Activated CD4-positive, alpha-beta memory T cell treated with anti-CD3 and anti-CD28 coated beads for 36 hours (primary cell): ENCODE measurements at places on chromosomes 2 and 18.

GRCh38 chr2:218002845-218003180 lies at the start of gene TNS1:
Gene TNS1, minus strand, starts transcription at chr2:218002995. Its CDS starts 123 bp downstream, at chr2:218002872.
- DNase-seq: no peak

DNA sequence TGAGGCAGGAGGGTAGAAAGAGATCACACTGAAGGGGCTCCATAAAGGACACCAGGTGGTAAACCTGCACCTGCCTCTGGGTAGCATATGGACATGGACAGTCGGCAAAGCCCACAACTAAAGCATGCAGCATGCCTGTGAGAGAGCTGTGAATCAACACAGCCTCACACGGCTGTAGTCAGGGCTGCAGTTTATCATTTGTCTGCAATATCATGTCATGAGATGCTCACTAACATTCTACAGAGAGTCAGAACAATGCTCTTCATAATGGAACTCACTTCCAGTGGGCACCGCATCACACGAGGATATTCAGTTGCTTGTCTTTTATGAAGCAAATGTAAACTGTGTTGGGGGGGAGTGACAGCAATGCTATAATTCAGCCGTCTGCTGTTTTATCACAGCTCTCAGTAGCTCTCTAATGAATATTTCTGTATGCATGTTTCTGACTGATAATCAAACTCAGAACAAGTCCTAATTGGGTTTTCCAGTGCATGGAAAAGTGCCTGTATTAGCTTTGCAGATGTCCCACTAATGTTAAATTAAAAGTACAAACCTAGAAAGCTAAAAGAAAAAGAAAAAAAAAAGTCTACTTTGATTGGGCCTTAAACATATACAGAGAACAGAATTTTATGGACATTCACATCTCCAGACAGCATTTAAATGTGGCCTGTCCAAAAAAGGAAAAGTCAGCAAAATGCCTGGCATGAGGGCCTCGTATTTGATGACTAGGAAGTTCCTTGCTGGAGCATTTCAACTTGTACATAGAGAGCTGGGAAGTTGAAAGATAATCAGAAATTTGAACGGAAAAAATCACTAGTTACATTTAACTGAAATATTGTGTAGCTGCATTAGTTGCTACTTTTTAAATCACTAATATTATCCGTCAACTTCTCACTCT lies 406.1 kb upstream of the SOX11 start:
- DNase-seq: no peak

GRCh38 chr2:8453904-8454302 lies 228.0 kb upstream of the ID2 start:
- DNase-seq: no peak

DNA sequence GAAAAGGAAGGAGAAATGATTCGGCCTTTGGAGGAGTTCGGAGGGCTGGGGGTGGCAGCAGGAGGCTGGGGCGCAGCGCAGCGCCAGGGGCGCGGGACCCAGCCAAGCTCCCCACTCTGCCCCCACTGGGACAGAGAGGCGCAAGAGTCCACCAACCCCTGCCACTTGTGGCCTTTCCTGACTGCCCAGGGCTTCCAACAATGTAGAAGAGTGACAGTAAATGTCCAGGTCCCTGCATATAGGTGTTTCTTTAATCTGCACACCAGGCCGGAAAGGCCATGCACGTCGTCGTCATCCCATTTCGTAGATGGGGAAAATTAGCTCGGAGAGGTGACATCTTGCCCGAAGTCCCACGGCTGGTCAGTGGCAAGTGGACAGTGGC lies 96.6 kb downstream of the INHBB start:
- no peak for DNase-seq

DNA sequence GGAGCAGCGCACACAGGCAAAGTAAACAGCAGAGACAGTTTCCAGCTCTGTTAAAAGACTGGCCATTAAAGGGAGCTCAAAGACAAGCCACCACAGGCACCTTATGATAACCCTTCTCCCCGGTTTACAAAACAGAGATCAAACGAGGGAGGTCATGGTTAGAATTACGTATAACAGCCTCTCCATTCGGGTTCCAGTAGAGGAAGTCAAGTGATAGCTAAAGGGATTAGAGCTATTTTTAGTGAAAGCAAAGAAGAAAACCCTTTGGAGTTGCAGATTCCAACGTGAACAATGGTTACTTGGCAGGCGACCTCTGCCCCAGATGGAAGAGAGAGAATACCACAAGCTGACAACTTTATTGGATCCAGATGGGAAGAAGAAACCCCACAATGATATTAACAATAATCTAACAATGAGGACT lies 31.2 kb upstream of the EDAR start:
- DNase-seq: no peak

DNA sequence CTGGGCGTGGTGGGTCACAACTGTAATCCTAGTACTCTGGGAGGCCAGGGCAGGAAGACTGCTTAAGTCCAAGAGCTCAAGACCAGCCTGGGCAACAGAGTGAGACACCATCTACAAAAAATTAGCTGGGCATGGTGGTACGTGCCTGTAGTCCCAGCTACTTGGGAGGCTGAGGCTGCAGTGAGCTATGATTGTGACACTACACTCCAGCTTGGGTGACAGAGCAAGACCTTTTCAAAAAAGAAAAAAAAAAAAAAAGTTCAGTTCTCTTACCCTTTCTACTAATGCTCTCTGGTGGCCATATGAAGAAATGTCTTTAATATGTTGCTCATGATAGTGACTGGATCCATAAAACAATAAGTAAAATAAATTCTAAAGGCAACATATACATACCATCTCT lies 14.9 kb downstream of the TYW5 start:
- DNase-seq: no peak

GRCh38 chr2:166341426-166341825 lies 34.3 kb downstream of the SCN9A start:
- DNase-seq: no peak
